NCI-H1048 (cell line): ENCODE measurements at places on chromosomes 7 and 10.

DNA sequence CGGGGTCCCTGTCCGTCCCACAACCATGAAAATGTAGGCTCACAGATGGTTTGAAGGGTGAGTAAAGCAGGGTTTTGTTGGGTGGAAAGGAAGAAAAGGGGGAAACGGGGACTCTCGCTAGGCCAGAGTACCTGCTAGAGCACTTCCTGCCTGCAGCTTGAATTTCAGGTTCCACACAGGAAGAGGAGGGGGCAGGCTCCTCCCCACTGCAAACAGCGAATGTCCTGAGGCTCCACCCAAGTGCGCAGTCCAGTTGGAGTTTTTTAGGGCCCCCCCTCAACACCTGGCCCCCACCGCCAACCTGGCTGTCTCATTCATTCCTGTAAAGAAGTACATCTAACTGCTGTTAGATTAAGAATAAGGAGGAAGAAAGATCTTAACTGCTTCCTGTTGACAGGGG lies 414.7 kb downstream of the SH2D4B start:
- DNase-seq = no peak

DNA sequence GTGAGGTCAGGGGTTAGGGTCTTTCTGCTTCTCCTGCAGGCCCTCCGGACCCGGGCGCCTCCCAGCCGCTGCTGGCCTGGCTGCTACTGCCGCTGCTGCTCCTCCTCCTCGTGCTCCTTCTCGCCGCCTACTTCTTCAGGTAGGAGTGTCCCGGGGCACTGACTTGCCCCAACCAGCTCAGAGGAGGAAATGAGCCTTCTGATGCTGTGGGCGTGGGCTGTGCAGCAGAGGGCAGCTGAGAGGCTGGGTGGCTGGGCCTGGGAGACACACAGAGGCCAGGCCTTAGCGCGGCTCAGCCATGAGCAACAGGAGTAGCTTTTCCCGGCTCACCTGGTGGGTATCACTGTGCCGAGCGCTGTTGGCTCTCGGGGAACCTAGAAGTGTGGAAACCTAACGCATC lies 78.9 kb downstream of the MKI67 start:
- DNase-seq = no peak

- no peak for DNase-seq
These were observed 63.8 kb downstream of the COL26A1 start for GRCh38 chr7:101426303-101427011.

DNA sequence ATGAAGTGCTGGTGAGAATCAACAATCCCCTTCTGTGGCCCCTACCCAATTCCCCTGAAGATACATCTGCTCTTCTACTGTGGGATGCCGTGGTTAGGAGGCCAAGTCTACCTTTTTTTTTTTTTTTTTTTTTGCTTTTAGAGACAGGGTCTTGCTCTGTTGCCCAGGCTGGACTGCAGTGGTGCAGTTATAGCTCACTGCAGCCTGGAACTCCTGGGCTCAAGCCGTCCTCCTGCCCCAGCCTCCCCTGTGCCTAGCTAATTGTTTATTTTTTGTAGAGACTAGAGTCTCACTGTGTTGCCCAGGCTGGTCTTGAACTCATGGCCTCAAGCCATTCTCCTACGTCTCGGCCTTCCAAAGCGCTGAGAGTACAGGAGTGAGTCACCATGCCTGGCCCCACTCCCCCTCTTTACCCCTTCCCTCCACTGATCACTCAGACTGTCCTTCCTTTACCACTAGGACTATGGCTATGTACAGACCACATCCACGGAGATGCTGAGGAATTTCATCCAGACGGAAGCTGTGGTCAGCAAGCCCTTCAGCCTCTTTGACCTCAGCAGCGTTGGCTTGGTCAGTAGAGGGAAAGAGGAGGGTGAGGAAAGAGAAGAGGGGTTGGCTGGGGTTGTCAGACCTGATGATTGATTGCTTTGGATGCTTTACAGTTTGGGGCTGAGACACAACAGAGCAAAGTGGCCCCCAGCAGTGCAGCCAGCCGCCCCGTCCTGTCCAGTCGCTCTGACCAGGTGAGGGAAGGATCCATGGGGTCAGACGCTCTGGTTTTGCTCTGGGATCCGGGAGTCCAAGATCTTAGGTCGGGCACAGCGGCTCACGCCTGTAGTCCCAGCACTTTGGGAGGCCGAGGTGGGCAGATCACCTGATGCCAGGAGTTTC lies 1.8 kb downstream of the AP4M1 start:
- DNase-seq = no peak

- no peak for DNase-seq
These were observed 4.5 kb upstream of the ITGB1 start for GRCh38 chr10:32962521-32962920.

DNA sequence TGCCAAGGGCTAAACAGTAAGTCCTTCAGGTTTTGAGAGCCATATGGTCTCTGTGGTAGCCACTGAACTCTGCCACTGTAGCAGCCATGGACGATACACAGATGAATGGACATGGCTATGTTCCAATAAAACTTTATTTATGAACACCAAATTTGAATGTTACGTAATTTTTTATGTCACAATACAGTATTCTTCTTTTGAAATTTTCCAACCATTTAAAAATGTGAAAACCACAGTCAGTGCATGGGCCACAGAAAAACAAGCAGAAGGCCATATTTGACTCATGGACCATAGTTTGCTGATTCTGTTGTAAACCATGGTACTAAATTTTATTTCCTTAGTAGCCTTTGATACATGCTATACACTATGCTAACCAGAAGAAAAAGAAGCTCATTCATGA lies 361.8 kb downstream of the MAGI2 start:
- DNase-seq = no peak

- no peak for DNase-seq
These were observed 102.8 kb upstream of the CDK13 start for GRCh38 chr7:39847227-39847626.

GRCh38 chr10:11527691-11528255 lies 83.7 kb downstream of the USP6NL start:
- DNase-seq = no peak

DNA sequence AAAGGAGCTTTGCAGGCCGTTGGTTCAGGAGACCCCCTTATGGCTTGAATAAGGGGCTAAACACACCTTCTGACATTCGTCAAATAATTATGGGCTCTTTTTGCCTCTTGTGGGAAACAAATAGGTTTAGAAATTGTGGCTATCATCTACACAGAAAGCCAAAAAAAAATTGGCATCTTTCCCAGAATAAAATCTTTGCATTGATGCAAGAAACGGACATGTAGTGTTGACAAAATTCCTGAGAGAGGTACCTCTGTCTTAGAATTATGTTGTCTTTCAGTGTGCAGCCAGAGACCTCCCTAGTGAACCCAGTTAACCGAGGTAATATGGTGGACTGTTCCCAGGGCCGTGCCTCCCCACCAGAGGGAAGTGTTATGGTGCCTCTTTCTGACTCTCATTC lies 283.9 kb downstream of the SDHAF3 start:
- no peak for DNase-seq

- no peak for DNase-seq
These were observed 300.5 kb downstream of the ANKRD7 start for GRCh38 chr7:118525020-118525419.

GRCh38 chr10:55750458-55750857 lies 610.6 kb downstream of the ZWINT start:
- DNase-seq = no peak

GRCh38 chr10:72480861-72481260 lies 126.1 kb upstream of the DNAJB12 start:
- DNase-seq = no peak

DNA sequence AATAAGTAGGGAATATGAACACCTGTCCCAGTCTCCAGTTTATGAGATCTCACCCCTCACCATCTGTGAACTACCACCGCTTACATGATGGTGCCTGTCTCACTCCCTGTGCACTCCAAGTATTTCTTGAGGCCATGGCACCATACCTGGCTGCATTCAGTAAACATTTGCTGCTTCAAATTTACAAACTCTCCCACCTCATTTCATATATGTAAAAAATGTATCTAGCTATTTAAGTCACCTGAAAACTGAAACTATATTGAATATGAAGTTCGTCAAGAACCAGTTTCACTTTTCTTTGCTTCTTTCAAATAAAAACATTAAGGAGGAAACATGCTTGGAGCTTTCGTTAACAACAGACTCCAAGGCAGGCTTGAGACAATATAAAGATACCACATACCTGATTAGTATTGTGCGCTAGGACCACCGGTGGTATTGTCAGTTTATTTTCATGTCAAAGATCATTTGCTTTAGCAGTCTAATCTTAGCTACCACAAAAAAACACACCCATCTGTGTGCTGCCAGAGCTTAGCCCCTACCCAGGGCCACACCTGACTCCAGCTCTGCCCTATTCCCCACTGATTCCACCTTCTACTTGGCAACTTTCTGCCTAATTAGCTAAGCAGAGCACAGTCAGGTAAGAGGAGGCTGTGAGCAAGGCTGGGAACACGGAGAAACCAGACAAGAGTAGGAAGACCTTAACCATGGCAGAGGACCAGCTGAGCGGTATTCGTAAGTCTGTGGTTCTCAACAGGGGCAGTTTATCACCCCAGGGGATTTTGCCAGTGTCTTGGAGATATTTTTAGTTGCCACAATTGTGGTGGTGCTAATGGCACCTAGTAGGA lies 92.0 kb downstream of the ZFAND4 start:
- DNase-seq = no peak

GRCh38 chr7:29146057-29146706 lies at the start of gene CPVL:
CPVL (minus strand) TSS chr7:29146537; CDS start chr7:29121061, 25,476 bp downstream.
- DNase-seq = no peak

GRCh38 chr10:76291175-76291574 lies 859.8 kb downstream of the LRMDA start:
- no peak for DNase-seq

GRCh38 chr10:88033793-88034192 lies 170.4 kb downstream of the PTEN start:
- DNase-seq = no peak

DNA sequence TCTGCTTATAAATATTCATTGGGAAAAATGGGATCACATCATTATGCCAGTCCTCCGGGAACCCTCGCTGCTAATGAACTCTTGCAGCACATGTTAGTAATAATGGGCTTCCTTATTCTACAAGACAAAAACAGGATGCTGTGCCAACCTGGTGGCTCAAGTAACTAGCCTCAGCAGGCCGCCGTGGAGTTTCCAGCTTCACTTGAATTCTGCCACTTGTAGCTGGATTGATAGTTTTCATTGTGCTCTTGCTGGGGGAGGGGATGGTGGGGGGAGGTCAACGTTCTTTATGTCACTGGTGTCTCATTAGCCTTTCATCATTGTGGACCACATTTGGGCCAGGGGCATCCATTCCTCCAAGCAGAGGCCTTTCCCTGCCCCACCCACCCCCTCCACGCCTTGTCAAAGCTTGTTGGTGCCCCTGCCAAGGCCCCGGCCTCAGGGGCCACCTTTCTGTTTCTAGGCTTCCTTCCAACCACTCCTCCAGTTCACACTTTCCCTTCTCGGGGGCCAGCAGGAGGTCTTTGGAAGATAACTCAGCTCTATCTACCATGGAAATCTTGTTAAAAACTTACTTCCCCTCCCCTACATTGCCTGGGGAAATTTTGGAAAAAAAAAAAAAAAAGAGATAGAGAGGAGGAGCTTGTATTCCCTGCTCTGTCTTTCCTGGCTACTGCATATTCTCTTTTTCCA lies 153.9 kb downstream of the BMPER start:
- DNase-seq = no peak

- DNase-seq = no peak
These were observed 38.0 kb downstream of the PRKAG2 start for GRCh38 chr7:151838861-151839381.

DNA sequence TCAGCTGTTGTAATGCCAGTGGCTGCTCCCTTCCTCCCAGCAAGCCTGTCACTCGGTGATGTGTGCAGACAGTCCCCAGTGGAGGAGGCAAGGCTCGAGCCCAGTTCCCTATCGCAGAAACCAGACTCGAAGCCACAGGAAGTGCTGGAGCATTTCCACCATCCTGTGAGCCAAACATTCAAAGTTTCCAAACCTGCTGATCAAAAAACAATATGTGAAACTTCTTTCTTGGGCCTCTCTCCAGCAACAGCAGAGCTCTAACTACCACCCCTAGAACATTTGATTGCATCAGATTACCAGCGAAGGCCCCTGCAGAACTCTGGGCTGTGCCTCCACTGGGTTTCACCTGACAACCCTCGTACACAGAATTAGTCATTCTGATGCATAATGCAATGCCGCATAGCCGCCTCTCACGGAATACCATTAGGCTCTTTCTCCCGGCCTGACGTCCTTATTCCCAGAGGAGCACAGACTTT lies 94.0 kb downstream of the ELMO1 start:
- no peak for DNase-seq

- DNase-seq = no peak
These were observed 21.3 kb downstream of the ZNF107 start for GRCh38 chr7:64687249-64687648.

DNA sequence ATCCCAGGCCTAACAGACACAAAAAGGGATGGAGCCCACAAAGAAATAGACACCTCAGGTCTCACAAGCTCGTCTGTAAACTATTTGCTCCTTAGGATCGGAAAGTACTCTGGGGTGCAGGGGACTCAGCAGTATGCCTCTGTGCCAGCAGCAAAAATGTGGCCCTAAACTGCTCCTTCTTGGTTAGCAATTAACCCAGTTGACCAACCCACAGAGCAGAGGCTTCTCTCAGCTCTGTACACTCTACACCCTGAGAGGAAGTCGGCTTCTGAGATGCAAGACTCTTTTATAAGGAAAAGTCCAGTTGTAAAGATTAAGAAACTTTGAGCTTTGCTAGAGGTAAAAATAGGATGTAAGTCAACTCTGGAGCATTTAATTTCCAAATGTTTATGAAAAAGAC lies 156.3 kb upstream of the PRSS58 start:
- DNase-seq = no peak

DNA sequence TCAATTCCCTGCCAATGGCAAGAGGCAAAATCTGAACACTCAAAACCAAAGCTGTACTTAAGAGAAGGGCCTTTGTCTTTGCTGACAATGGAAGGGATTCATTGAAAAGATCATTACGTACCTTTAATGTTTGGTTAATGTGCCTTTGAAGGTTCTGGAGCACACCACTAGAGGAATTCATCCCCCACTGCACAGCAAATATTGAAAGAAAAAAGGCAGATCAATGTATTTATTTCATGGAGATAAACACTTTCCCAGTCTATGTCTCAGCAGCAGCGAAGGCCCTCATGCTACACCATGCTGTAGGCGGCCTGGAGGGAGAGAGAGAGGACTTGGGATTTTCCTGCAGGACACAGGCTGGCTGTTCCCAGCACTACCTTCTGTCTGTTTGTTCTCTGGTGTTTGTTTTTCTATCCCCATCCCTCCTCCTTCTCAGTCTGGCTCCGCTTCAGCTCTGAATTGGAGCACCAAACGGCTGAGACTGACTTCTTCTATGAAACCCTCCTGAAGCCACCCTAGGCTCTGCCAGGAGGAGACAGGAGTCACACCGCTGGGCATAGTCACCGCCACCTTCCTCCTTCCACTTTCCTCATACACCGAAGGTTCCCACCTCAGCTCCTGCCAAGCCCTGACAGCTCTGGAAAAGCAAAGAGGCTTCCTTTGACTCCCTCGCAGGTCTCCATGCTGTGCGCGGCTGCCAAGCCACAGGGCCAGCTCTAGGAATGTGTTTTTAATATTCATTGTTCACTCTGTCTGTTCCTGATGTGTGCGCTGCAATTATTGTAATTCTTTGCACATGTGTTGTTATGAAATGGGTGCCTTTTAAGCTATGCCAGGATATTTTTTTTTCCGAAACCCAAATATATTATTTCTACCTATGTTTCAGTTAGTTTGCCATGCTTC lies 301.5 kb downstream of the FZD1 start:
- DNase-seq = no peak
